ENCODE measurements at places on chromosomes 12 and 14. TPM values are rescaled to one million over a fixed set of nuclear protein-coding genes. Genes with fewer than 3 reads are reported as not detected.

DNA sequence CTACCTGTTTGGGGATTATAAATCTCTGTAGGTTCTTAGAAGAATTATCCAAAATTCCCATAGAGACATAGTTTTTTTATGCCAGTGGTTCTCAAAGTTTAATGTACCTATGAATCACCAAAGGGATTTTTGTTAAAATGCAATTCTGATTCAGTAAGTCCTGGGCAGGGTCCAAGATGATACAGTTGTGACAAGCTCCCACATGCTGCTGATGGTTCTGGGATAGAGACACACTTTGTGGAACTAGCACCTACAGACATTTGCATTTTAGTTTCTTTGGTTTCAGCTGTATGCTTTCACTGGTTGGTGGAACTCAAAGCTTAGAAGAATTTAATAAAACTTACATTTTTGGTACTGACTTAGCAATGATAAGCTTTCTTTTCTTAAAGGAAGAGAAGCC is 80.4 kb downstream of the PTCSC3 start:
- no peak for DNase-seq

DNA sequence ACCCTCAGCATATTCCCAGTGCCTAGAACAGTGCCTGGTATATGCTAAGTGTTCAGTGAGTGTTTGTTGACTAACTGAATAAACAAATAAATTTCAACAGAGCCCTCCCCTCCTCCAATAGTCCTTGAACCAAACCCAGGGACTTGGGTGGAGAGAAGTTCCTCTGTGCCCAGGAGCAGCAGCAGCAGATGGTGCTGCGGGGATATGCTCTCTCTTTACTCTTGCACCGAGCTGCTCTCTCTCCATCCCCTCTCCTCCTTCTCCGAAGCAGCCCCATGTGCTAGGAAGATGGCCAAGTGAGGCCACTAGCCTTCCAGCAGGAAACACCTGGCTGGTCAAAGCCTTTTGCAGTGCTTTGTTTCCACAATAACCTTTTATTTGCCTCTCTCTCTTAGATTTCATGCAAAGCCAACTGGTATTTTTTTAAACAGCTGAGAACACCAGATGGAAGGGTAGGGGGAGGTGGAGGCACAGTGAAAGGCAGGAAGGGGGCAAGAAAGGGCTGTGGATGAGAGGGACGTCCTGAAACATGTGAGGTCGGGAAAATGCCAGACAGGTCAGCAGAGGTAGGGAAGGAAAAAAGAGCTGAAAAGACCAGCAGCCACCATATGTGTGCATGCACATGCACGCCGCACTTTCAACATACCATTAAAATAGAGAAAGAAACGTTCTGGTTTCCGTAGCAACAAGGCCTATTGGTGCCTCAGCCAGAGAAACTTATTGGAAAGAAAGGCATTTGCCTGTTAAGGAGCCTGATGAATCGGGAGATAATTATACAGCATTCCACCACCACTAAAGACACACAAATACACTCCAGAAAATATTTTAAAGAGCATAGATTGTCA is 78.9 kb downstream of the EMP1 start:
- DNase-seq = no peak

- DNase-seq = no peak
Observed at GRCh38 chr12:117085318-117085947, 13.8 kb downstream of the TESC start.

GRCh38 chr12:2566161-2566560 is 228.6 kb upstream of the FKBP4 start:
- DNase-seq = no peak

WSB2 gene
- total RNA-seq = 103 TPM
